ENCODE measurements at places on chromosomes 13 and 19. TPM values are rescaled to one million over a fixed set of nuclear protein-coding genes. Genes with fewer than 3 reads are reported as not detected.

SIGLEC14 gene
- total RNA-seq = 12.5 TPM

ZNF221 gene
- total RNA-seq = 4.1 TPM

CPAMD8 gene
- total RNA-seq = 8.4 TPM

SIGLEC9 gene
- total RNA-seq = 19.0 TPM

PGLYRP1 gene
- total RNA-seq = 1.6 TPM

WDR88 gene
- not detected for total RNA-seq

CBARP gene
- 6.2 TPM for total RNA-seq

GRCh38 chr13:106348075-106348840 lies 187.2 kb downstream of the EFNB2 start:
- DNase-seq = no peak

GRCh38 chr13:108212886-108213285 lies 2.5 kb downstream of the LIG4 start:
- DNase-seq = no peak

DNA sequence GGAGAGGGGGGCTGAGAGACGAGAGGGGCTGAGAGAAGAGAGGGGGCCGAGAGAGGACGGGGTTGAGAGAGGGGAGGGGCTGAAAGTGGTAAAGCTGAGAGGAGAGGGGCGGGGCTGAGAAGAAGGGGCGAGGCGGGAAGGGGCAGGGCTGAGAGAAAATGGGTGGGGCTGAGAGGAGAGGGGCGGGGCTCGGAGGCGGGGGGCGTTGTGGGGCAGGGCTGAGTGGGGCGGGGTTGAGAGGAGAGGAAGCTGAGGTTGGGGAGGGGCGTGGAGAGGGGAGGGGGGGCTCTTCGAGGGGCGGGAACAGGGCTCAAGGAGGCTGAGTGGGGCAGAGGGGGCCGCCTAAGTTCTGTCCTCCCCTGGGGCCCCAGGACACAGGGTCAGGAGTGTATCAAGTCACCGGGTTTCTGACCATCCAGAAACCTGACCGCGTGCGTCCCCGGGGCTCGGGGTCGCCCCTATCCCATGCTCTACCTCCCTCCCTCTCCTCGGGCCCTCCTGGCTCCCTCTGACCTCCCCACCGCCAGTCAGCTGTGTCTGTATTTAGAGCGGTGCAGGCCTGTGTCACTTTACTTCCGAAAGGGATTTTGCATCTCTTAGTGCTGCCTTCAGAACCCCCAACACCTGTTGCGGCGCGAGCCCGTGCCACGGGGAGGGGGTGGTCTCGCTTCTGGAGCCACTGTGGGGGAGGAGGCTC lies 38.6 kb upstream of the SEMA6B start:
- no peak for DNase-seq

DNA sequence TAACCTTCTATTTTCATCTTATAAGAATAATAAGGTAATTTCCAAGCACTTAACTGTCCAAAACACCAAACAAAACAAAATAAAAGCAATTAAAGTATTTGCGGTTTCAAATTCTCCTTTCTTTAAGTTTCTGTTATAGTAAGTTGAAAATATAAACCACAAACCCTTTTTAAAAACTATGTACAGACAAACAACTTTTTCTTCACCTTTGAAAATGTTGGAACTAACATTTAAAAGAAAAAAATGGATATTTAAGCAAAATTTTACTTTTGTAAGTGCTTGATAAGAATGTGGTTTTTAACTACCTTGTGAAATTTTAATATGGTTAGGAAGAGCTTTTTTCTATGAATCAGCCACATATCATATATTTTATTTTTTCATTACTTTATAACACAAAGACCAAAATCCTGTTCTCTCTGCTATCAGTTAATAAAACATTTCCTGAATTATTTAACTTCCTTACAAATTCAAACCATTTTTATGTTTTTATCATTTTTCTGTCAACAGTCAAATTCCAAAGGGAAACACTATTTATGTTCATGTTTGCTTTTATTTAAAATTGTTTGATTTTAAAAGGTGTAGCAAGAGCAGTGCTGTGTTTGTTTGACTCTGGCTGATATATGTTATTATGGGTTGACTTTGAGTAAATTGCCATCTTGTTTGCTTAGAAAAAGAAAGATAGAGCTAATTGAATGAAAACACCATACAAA lies 554.1 kb upstream of the KLHL1 start:
- no peak for DNase-seq

DNA sequence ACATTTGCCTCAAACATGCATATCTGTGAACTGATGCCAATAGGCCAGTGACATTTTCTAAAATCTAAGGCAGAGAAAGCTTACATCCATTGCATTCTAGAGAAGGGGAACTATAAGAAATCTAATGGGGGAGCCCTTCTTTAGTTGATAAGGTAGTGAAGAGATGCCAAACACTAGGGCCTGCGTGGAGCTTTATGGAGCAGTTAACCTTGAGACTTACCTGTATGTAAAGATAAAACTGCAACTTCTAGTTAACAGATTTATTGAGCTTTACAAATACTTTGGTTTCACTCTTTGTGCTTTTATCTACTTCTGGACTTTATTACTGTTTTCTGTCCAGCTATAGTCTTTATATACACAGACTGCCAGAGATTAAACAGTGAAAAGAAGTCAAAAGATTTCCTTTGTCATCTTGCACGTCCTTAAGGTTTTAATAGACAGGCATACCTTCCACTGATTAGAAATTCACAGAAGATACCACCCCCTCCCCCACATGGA lies 457.6 kb downstream of the KLF12 start:
- DNase-seq = no peak

DNA sequence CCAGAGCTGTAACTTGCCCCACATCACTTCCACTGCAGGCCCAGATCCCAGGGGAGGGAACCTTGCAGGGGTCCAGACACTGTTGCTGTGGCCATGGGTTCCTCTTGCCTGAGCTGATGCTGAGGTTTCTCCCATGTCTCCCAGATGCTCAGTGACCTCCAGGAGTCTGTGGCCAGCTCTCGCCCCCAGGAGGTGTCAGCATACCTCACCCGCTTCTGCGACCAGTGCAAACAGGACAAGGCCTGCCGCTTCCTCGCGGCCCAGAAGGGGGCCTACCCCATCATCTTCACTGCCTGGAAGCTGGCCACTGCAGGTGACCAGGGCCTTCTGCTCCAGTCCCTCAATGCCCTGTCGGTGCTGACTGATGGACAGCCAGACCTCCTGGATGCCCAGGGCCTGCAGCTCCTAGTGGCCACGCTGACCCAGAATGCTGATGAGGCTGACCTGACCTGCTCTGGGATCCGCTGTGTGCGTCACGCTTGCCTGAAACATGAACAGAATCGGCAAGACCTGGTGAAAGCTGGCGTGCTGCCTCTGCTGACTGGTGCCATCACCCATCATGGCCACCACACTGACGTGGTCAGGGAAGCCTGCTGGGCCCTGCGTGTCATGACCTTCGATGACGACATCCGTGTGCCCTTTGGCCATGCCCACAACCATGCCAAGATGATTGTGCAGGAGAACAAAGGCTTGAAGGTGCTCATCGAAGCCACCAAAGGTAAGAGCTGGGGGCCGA lies 12.1 kb upstream of the SLC25A42 start:
- no peak for DNase-seq

- DNase-seq = no peak
These were observed 7.0 kb downstream of the CALM3 start for GRCh38 chr19:46608178-46608577.

DNA sequence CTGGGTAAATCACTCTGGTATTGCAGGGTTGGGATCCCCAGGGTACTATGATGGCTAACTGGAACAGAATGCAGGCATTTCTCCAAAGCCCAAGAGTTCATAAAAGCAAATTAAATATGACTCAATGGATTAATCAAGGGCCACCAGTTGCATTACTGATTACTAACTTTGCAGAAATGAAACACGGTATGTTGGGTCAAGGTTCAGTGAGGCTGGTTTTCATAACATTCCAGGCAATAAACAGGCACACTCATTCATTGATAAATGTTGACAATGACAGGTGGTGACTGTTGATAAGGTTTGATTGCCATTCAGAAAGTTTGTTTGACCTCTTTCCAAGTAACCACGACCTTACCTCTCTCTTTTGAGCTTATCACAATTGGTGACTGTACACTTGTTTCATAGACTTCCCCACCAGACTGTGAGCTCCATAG lies 506 bp upstream of the AP1M1 start:
- DNase-seq = no peak

GRCh38 chr13:44259045-44260027 lies 114.3 kb upstream of the SERP2 start:
- DNase-seq = no peak

DNA sequence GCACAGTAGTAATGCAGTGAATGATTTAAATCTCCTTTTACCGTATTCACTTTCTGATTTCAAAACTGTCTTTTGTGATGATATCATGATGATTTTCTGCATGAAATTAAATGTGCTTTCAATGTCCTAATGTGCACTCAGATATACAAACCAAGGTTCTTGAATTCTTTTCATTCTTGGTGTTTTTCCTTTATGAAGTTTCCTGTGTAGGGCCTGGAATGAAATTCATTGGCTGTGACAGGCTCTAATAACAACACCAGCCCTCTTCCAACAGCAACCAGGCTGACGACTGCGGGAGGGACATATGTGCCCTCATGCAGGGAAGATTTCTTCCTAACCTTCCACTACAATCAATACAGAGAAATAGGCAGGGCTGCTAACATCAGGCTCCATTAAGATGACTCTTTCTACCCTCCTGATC lies 1052.0 kb downstream of the DIAPH3 start:
- DNase-seq = no peak
